ENCODE measurements at places on chromosomes 3 and 15. TPM values are rescaled to one million over a fixed set of nuclear protein-coding genes. Genes with fewer than 3 reads are reported as not detected.
A peak's percentile ranks its signal among the peaks of the same experiment; 100 is the strongest.

GRCh38 chr3:16816048-16816780 is 68.5 kb upstream of the PLCL2 start:
- DNase-seq, result no peak

- no peak for DNase-seq
These were observed 172.0 kb downstream of the PDZRN3 start for GRCh38 chr3:73452729-73453128.

DNA sequence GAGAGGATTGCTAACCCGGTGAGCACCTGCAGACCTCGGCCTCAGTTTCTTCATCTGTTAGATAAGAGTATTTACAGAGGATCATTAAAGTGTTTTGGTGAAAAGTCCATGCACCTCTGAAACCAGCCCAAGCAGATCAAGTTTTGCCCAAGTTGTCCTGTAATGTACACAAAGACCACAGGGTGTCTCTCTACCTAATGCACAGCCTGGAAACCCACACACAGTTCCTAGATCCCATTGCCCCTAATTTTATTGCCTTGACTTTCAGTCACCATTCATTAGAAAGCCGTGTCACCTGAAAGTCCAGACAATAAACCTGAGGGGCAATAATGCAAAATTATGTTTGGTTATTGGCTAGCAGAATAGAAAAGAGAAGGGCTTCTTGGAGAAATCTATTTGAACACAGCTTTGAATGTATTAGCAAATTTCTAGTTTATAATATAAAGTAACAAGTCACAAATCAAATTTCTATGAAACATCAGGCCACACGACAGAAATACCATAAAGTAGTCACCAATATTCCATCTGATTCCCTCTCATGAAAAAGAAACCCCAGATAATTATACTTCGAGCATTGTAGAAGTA is 161.3 kb upstream of the SLC2A2 start:
- no peak for DNase-seq

- no peak for DNase-seq
These were observed 50.8 kb downstream of the RAB11A start for GRCh38 chr15:65920121-65920520.

- DNase-seq, result no peak
These were observed 6.2 kb downstream of the UBE2E1 start for GRCh38 chr3:23811919-23812318.

DNA sequence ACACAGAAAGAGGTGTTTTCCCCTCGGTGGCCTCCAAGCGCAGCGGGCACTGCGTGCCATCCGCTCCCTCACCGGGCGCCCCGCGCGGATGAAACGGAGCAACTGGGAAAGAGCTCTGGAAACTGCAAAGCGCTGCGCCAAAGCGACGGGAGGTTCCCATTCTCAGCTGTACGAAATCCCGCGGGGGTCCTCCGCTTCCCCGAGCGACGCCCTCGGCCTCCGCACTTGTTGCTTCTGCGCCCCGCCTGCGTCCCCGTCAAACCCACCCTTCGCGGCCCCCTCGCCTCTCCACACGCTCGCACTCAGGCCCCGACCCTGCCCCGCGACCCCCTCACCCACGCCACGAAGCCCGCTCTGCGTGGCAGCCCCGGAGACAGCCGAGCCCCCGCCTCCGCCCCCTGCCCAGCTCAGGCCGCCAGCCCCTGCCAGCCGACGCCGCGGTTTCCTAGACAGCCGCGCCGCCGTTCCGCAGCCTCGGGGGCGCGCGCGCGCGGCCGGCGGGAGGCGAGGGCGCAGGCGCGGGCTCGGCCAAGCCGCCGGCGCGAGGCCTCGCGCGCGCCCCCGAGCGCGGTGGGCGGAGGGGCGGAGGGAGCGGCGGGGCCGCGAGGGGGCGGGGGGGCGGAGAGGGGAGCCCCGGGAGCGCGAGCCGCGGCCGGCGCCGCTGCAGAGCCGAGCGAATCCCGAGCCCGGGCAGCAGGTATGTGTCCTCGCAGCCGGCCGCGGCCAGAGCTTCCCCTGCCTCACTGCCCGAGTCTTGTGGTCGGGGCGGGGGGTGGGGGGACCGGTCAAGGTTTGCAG is at the start of gene TMEM266:
TMEM266 (plus strand) TSS at position 666 of the 798 bp plus-strand sequence. CDS start 74,279 bp downstream, outside the sequence.
- DNase-seq, result peak; percentile 74

DNA sequence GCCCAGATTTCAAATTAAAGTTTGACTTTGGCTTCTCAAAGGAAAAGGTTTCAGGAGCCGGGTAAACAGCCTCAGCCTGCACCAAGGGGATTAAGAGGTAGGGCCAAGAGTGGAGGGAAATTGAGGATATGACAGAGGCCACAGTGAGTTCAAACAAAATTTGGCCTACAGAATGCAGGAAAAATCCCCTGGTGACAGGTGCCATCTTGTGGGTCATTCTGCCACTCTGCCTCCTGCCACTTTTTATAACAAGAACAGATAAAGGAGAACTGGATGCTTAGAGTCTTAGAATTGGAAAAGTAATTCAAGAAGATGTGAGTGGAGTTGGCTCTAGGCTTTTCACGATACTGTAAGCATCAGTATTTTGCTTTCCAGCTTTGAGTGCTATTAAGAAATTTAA is 253.2 kb downstream of the NR2F2 start:
- DNase-seq, result no peak

DNA sequence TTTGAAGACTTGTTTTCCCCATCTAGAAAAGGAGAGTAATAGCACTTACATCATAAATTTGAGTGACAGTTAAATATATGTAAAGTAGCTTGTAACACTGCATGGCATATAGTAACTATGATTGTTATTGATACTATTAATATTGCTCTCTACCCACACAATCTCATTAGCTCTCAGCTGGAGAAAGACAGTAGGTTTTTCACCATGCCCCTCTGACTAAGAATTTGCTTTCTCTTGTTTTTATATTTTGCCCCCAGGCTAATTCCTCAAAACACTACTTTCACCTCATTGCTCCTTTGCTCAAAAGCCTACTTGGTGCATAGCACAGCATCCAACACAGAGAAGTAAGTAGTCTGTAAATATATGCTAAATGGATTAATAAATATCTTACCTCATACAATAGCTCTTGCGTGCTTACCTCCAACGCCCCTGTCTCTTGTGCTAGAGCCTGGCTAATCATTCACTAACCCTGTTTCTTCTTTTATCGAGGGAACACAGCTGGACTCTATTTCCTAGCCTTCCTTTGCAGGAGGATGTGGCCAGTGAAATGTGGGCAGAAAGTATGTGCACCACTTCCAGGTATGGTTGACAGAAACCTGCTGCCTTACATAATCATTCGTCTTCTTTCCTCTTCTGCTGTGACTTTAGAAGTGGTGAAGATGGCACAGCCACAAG is 190.0 kb downstream of the PLCH1 start:
- DNase-seq, result no peak

The A4GNT gene
- not detected for total RNA-seq

Measured in right cardiac atrium (tissue), 5 donors.